ENCODE measurements at places on chromosomes 7 and 10.

DNA sequence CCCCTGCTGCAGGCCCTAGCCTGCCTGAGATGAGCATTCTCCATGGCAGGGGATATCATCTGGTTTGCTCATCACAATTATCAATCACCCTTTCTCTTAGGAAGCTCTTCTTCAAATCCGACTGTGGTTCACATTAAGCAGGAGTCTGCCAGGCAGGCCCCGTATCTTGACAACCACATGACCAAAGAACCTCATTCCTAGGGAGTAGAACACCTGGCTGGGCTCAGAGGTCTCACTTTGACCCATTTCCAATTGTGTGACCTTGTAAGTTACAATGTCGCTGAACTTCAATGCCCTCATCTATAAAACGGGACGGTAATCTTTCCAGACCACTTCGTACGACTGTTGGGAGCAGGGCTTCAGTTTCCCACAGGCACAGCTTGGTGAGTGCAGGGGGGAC lies 156.4 kb upstream of the PCBD1 start:
- DNase-seq = no peak

- DNase-seq = no peak
Measured at GRCh38 chr7:17095931-17096330, 202.5 kb upstream of the AHR start.

GRCh38 chr10:98815039-98815885 lies 368.5 kb upstream of the HPS1 start:
- no peak for DNase-seq

DNA sequence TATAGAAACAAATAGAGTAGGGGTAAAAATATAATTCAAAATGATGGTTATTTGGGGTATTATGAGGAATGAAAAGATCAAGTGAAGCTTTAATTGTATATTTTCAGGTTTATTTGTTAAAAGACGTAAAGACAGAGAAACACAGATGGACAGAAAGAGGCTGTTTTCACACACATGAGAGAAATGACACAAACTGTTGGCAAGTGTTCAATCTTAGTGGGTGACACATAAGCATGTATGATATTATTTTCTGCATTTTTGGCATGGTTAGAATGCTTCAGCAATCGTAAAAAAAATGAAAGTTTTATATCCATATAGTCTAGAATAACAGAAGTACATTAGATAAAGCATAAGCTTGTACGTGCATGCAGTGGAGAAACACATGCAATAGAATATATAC lies 464.4 kb upstream of the AKR1E2 start:
- no peak for DNase-seq

DNA sequence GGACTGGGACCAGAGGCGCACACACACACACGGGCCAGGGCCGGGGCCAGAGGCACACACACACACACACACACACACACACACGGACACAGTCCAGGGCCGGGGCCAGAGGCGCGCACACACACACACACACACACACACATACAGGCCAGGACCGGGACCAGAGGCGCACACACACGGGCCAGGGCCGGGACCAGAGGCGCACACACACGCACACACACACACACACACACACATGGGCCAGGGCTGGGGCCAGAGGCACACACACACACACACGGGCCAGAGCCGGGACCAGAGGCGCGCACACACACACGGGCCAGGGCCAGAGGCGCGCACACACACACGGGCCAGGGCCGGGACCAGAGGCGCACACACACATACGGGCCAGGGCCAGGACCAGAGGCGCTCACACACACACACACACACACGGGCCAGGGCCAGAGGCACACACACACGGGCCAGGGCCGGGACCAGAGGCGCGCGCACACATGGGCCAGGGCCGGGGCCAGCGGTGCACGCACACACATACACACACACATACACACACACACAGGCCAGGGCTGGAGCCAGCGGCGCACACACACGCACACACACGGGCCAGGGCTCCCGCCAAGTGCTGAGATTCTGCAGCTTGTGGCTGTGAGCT lies 268.8 kb downstream of the ELFN1 start:
- no peak for DNase-seq

GRCh38 chr7:23275912-23276311 lies 23.2 kb upstream of the MALSU1 start:
- DNase-seq = no peak

GRCh38 chr10:124522933-124523871 lies 61.6 kb downstream of the LHPP start:
- DNase-seq = no peak

All from right renal pelvis (tissue), 4 donors.